ENCODE measurements at places on chromosomes 7 and 10.

GRCh38 chr10:86481761-86482160, 39.8 kb downstream of the WAPL start:
- no peak for DNase-seq

DNA sequence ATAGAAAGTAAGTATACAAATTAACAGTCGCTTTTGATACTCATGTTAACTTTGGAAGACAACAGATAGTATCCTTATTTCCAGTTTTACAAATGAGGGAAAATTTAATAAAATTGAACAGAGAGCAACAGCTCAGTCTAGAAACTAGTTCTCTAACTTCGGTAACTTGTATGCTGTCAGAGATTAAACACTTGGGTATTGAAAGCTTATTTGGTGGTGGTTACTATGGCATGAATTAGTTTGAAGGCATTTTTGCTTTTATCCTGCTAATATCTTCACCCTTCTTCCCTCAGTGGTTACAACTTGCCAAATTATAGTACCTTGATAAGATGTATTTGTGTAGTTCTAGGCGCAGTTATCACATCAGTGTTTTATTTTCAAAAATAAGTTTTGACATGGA, 7.2 kb downstream of the WAC start:
- DNase-seq: no peak

DNA sequence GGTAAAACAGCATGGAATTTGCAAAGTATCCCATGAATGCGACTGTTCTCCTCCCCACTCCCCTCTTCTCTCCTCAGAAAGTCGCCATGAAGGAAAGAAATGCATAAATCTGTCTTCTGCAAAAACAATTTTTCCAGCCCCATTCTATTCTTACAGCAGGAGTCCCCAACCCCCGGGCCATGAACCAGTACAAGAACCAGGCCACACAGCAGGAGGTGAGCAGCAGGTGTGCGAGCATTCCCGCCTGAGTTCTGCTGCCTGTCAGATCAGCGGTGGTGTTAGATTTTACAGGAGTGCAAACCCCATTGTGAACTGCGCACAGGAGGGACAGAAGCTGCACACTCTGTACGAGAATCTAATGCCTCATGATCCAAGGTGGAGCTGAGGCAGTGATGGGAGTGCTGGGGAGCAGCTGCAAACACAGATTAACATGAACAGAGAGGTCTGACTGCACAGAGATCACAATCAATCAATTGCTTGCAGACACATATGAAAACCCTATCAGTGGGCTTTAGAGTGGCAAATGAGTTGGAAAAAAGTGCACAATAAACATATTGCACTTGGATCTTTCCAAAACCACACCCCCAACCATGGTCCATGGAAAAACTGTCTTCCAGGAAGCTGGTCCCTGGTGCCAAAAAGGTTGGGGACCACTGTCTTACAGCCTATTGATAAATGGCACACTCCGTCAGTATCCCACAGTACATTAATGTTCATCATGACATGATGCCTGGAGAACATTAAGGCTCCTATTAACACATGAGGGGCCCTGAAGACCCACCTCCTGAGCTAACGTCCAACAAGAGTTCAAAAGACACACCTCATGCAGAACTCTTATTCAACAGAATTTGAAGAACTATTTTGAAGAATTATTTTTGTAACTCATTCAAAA, 205.0 kb downstream of the PTPRN2 start:
- DNase-seq: no peak

- DNase-seq: no peak
Observed at GRCh38 chr7:100779359-100779758, 46.0 kb downstream of the ZAN start.

GRCh38 chr7:47290867-47291266, 291.0 kb downstream of the TNS3 start:
- DNase-seq: no peak

DNA sequence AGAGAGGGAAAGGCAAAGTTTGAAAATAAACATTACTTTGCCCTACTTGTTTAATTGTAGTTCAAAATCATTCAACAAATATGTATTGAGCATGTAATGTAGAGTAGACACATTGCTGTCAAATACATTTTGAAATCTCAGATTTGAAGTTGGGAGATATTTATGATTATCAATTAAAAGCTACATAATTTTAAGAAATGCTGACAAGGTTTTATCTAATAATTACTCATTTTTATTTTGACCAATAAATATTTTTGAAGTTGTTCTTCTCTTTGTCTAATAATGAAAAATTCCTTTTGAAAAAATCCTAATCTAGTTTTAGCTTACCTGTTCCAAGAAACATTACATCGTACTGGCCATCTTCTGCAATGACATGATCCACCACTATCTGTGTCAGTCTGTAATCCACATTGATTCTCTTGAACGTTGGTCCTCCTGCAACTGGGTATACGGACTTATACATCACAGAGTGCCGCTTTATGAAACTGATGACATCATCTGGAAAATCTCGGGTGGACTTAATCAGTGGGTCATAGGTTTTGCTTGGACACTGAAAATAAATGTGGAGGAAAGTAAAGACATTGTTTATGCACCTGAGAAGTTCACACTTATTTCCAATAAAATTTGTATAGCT, 164.7 kb downstream of the SEMA3D start:
- no peak for DNase-seq

DNA sequence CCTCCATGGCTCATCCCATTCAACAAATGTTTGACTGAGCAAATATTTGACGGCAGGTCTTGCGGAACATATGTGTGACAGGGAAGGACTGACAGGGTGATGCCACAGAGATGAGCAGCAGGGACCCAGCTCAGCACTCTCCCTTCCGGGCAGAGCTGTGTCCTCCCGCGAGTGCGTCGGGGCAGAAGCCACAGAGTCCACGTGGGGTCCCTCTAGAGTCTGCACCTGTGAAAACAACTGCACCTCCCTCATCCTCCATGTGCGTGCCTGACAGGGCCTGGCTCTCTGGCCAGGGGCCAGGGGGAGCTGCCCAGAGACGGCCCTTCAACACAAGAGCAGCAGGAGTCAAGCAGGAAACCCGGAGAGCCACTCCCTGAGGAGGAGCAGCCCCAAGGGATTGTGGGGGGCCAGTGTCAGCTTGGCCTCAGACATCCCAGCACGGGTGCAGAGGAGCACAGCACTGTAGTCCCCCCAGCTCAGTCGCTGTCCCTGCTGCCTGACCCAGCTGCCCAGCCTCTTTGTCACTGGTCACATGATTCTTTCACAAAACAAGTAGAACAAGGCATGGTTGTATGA, 83.6 kb upstream of the TMEM72 start:
- no peak for DNase-seq

- DNase-seq: no peak
Observed at GRCh38 chr10:67923551-67923950, 39.1 kb downstream of the SIRT1 start.

DNA sequence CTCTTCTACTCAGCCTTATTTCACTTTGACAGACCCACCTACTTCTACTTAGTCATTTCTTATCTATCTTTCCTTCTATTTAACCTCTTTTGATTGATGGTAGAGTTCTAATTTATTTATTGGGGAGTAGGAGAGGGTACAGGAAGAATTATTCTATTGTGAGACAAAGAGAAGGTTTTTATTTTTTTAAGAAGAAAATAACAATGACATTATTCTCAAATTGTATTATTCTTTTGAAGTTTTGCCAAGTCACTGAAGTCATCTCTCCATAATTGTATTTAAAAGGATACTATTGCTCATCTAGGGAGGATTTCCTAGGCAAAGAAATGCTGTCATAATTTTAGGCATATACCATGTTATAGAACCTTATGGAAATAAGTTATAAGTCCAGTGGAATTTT, 52.7 kb downstream of the ITGB8 start:
- no peak for DNase-seq

DNA sequence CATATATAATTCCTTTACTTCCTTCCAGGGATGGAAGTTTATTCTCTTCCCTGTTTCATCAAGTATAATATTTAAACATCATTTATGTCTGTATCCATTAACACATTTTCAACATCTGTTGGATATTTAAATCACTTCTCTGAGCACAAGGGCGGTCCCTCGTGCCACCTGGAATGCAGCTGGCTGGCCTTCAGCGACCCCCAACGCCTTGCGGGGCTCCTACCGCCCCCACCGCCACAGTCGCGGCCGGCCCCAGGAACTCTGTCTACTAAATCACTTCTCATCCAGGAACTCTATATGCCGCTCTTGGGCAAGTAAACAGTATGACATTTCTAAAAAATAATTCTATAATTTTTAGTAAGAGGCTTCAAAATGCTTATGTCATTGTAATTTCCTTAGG, 221.1 kb upstream of the PTN start:
- no peak for DNase-seq

DNA sequence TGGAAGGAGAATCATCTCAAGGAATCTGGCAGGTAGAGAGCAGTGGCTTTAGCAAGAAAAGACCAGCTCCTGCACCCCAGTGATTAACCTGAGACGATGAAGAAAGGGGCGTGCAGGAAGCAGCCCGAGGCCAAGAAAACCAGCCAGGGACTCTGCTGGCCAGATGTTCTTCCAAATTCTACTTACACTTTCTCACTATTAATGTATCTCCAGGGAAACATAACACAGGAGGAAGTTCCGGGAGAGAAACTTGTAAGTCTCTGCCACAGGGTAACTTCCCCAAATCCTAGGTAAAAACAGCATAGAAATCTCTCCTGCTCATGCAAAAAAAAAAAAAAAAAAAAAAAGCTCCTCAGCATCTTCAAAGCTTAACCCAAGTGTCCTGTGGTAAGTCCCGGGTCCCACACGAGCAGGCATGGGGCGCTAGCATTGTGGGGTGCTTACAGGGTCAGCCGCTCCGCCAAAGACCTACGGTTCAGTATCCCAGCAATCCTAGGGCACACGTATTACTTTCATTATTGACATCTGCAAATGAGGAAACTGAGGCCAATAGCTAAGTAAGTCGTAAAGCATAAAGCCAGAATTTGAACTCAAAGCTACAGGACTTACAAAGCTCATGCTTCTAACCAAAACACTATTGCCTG, 97.2 kb upstream of the GNA12 start:
- no peak for DNase-seq

DNA sequence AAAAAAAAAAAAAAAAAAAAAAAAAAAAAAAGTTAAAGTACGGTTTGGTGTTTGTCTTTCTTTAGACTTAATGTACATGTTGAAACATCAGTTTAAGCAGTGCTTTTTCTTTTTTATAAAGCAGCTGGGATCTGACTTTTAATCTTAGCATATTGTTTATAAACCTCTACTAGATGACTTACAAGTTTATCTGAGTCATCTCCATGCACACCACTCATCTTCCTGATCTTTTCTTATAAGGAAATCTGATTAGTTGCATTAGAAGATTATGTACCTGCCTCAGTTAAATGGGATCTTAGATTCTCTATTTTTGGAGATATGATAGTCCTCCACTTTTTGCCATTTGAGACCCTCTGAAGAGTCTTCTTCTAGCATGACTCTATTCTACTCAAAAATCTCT, 391.9 kb upstream of the LRGUK start:
- no peak for DNase-seq

DNA sequence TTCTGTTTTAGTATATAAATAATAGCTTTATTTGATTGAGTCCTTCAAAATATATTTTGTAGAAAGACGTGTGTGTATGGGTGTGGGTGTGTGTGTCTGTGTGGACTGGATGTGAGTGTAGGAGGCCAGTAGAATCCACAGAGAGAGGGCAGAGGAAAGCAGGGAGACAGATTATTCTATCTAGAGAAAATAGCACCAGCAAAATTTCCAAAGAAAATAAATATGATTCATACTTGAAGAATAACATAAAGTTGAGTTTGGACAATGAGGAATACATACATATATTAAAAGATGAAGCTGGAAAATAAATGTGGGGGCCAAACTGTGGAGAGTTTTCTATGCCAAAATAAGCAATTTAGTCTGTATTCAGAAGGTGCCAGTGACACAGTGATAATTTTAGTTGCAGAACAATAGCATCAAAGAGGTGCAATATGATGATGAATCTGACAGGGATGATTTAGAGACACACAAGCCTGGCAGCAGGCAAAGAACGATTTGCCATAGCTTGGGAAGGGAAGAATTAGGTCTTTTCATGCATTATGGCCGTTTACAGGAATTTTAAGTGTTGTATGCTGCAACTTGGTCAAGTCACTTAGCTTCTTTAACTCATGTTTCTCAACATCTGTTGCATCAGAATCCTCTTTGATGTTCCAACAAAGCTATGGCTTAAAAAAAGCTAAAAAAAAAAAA, 121.3 kb downstream of the SEMA3A start:
- no peak for DNase-seq

- no peak for DNase-seq
Observed at GRCh38 chr7:11474902-11475585, 357.0 kb downstream of the THSD7A start.

Data from activated T-cell treated with anti-CD3 and anti-CD28 coated beads for 48 hours (primary cell).